ENCODE measurements at places on chromosomes 7 and 10. TPM values are rescaled to one million over a fixed set of nuclear protein-coding genes. Genes with fewer than 3 reads are reported as not detected.

Gene CYP3A4
- total RNA-seq: not detected

DNA sequence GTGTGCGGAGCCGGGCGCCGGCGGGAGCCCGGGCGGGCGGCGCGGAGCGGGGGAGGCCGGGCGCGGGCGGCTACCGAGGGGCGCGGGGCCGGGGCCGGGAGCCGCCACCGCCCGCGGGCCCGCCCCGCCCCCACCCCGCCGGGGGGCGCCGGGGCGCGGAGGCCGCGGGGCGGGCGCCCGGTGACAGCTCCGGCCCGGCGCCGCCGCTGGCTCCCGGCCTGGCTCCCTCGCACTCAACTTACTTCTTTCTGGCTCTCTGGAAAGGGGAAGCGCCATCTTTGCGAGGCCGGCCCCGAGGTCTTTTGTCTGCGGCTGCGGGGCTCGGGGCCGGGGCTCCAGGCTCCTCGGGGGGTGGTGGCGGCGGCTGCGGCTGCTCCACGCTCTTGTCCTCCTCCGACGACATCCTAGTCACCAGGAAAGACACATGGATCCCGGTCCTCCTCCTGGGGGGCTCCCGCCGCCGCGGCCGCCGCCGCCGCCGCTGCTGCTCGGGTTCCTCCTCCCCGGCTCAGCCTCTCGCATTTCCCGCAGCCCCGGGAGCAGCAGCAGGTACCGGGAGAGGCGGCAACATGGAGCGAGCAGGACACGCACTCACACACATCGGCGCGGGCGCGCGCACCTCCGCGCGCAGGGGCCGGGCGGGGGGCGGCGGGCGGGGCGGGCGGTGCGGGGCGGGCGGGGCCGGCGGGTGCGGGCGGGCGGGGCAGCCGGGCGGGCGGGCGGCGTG, at the start of gene KMT2C:
Gene KMT2C, minus strand, starts transcription at position 620 of the 727 bp plus-strand sequence. Its CDS starts 217 bp downstream, at position 403.
- peak; percentile 82 for DNase-seq

Gene AGAP4
- 7.3 TPM for total RNA-seq

Gene SYT15
- total RNA-seq: 3.6 TPM

Gene LIPA
- 16.5 TPM for total RNA-seq

GRCh38 chr7:20785157-20786048, 1.3 kb downstream of the SP8 start:
- peak; percentile 37 for DNase-seq

Gene KCP
- total RNA-seq: 0.12 TPM

DNA sequence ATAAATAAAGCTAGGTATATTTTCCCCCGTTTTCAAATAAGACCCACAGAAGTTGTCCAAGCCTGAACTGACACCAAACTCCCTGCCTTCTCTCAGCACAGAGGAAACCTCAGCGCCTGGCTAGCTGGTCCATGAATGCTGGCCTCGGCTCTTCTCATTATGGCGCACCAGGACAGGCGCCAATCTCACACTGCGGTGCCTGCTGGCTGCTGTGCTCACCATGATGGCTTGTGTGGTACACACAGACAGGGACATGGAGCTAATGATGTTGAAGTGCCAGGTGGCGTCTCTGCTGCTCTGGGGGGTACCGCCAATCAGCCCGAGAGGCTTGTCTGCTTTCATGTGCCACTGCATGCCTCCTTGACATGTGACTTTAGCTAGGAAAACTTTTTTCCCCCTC, 43.2 kb upstream of the USP6NL start:
- no peak for DNase-seq

Gene NFE2L3
- 0.94 TPM for total RNA-seq
